ENCODE measurements at places on chromosomes 5 and 9. TPM values are rescaled to one million over a fixed set of nuclear protein-coding genes. Genes with fewer than 3 reads are reported as not detected.

DNA sequence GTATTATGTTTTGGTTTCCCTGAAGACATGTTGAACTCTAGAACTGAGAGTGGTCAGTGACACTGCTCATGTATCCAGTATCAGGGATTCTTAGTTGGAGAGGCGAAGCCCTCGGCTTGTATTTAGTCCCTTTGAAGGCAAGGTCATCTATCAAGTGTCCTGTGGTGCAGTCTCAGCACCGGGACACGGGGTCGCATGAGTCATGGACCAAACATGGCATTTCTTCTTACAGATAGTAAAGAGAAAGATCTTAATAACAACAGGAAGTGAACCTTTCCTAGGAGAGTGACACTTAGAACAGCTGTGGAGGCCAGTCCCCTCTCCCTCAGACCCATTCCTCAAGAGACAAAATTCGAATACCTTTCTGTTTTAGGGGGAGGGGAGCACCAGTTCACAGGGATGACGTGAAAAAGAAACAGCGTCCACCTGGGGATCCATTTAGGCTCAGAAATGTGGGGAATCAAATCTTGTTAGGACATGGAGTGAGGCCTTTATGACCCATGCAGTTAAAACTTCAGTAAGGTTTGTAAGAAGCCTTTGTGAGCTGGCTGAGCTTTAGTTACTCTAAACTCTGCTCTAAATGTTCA is 86.5 kb downstream of the ADGRV1 start:
- no peaks in the 10 kb centered on the region for H3K36me3 ChIP-seq
- DNase-seq: peak; percentile 37
- H3K4me1 ChIP-seq: no peaks in the 10 kb centered on the region

DNA sequence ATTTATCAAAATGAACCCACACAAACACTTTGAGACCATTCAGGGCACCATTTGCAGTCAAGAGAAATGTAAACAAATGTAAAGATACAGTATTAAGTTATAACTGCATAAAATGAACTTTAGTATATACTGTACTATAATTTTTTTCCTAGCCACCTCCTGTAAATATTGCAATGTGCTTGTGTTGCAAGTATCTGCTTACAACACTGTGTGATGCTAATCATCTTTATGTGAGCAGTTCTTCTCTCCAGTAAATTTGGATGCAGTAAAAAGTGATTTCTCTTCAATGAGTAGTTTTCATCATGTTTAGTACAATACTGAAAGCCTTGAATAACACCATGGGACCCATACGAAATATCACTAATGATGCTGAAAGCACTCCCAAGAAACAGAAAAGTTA is 9.4 kb downstream of the G3BP1 start:
- no peaks in the 10 kb centered on the region for H3K27me3 ChIP-seq
- no peak overlapping the region for H3K27ac ChIP-seq
- H3K4me3 ChIP-seq: no peak overlapping the region
- H3K36me3 ChIP-seq: peaks cover 2% of the 10 kb centered on the region
- H3K4me1 ChIP-seq: peaks cover 91% of the 10 kb centered on the region

GRCh38 chr9:95607507-95607906 is 90.7 kb upstream of the PTCH1 start:
- no peaks in the 10 kb centered on the region for H3K36me3 ChIP-seq
- H3K4me1 ChIP-seq: 0 out of 2 replicates have a peak, but pooled peaks cover 6% of the 10 kb centered on the region
- DNase-seq: no peak
- no peak overlapping the region for H3K27ac ChIP-seq

DNA sequence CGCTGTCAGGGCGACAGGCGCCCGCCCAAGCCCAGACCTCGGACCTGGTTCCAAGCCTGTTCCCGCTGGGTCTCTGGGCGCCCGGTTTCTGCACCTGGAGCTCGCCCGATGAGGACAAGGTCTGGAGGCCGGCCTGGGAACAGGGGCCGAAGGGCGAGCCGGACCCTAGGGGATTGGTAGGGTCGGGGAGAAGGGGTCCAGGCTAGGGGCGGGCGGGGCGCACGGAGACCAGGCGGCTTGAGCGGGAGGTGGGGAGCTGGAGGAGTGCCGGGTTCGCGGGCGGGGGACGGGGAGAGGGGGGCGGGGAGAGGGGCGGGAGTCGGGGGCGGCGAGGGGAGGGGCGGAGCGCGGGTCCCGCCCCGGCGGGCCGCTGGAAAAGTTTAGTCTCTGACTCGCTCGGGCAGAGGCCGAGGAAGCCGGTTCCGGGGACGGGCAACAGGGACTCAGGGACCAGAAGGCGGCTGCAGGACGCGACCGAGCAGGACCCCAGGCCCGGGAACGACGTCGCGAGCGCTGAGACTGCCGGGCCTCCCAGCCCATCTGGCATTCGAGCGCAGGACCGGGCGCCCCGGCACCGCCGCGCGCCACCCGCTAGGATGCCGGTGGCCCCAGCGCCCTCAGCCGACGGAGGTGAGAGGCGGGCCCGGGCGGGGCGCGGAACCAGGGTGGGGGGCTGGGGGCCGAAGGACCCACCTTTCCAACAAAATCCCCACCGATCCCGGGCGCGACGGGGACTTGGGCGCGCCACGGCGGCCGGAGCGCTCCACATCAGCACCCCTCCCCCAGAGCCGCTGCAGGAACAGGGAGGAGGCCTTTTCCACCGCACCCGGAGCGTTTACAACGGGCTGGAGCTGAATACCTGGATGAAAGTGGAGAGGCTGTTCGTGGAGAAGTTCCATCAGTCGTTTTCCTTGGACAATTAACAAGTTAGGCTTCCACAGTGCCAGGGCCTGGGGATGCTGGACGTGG is at the start of gene S1PR3:
Gene S1PR3 (plus strand): TSS at position 403 of the 969 bp plus-strand sequence. CDS start 9,733 bp downstream, outside the sequence.
- no peak within 1 kb of the TSS for H3K27ac ChIP-seq
- H3K4me3 ChIP-seq: peak within 1 kb of the TSS; percentile 59
- DNase-seq: no peak
- H3K4me1 ChIP-seq: peaks cover 11% of the 10 kb centered on the region
- no peaks in the 10 kb centered on the region for H3K36me3 ChIP-seq

DNA sequence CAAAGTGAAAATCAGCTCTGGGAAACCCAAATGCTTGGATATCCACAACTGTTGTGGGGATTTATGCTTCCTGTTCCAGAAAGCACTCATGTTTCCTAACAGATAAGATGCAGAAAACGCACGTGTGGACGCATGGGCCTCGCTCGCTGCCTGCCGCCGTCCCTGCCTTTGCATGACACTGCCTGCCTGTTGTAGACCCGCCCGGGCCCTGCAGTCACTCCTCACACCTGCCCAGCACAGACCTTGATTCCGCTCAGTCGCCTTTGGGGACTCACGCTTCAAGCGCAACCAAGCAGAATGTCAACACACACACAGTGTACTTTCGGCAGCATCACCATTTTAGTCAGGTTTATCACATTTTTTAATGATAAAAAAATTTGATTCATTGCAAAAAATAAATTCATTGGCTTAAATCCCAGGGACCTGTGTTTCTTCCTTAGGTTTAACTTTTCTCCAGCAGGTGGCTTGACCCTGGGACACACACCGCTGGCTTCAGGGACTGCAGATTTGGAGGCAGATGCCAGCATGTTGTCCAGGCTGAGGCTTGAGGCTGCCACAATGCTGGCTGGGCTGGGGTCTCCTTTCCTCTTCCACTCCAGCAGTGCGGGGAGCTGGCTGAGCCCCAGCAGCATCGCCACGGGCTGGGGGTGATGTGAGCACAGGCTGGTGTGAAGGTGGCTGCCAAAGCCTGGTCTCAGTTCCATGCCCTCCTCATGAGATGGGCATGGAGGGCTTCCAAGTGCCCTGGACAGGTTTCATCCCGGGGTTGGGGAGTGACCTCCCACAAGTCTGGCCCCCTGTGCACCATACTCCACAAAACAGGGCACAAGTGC is 416.9 kb upstream of the IRX4 start:
- no peaks in the 10 kb centered on the region for H3K36me3 ChIP-seq
- no peak overlapping the region for H3K27ac ChIP-seq
- H3K4me1 ChIP-seq: no peaks in the 10 kb centered on the region
- no peak overlapping the region for H3K4me3 ChIP-seq
- DNase-seq: no peak

- no peak for DNase-seq
- no peaks in the 10 kb centered on the region for H3K36me3 ChIP-seq
- no peaks in the 10 kb centered on the region for H3K4me1 ChIP-seq
- no peak overlapping the region for H3K4me3 ChIP-seq
- H3K27ac ChIP-seq: no peak overlapping the region
These were observed 318.4 kb downstream of the IRX2 start for GRCh38 chr5:2433086-2433485.

Gene SLCO6A1
- not detected for total RNA-seq

DNA sequence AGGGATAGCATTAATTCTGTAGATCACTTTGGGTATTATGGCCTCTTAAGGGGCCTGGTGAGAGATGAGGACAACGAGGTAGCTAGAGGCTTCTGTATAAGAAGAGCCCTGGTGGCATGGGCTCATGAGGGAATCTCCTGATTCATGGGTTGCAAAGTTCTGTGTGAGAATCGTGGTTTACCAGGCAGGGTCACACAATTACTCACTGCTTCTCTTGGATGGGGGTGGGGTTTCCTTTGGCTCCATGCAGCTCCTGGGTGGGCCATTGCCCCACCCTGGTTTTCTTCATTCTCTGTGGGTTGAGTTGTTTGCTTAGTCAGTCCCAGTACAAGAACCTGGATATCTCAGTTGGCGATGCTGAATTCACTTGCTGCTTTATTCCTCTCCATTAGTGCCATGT is 30.9 kb upstream of the TNFSF15 start:
- H3K4me3 ChIP-seq: no peak overlapping the region
- peaks cover 4% of the 10 kb centered on the region for H3K27me3 ChIP-seq
- no peaks in the 10 kb centered on the region for H3K36me3 ChIP-seq
- H3K27ac ChIP-seq: no peak overlapping the region
- H3K4me1 ChIP-seq: no peaks in the 10 kb centered on the region

DNA sequence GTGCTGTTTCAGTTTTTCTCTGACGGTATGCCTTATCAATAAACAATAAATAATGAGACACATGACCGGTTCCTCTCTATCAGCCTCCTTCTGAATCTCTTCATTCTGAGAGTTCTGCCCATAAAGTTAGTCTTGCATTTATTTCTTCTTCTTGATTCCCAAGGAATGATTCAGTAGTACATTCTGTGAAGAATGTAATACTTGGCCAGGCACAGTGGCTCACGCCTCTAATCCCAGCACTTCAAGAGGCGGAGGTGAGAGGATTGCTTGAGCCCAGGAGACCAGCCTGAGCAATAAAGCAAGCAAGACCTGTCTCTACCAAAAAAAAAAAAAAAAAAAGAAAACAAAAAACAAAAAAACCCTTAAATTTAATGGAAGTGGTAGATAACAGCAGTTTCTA is 53.9 kb downstream of the PAM start:
- no peaks in the 10 kb centered on the region for H3K27me3 ChIP-seq
- no peak overlapping the region for H3K4me3 ChIP-seq
- no peaks in the 10 kb centered on the region for H3K36me3 ChIP-seq
- no peak for DNase-seq
- no peaks in the 10 kb centered on the region for H3K4me1 ChIP-seq

Gene PCDHGA10
- total RNA-seq: 0.18 TPM

Gene PCDHAC2
- total RNA-seq: not detected

DNA sequence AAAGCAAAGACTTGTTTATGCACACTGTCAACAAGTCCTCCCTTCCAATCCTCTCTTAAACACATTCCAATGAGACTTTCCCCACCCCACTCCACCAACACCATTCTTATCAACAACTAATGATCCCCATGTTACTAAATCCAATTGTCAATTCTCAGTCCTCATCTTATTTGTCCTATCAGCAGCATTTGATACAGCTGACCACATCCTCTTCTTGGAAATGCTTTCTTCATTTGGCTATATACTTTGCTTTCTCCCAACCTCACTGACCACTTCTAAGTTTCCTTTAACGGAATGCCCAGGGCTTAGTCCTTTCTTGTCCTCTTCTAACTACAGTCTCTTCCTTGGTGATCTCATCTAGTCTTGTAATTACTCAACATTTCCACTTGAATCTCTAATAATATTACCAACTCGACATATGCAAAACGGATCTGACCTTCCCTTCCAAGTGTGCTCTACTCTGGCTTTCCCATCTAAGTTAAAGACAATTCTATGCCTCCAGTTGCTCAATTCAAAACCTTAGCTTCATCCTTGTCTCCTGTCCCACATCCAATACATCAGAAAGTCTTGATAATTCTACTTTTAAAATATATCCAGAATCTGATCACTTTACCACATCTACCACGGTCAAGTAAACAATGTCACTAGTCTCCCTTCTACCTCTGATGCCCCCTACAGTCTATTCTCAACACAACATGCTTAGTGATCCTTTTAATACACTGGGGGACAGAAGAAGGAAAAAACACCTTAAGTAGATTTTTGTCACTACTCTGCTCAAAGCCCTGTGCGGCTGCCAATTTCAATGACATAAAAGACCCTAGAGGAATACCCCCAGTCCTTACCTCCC is 25.5 kb downstream of the AGTPBP1 start:
- no peak overlapping the region for H3K4me3 ChIP-seq
- H3K27ac ChIP-seq: no peak overlapping the region
- H3K4me1 ChIP-seq: 0 out of 2 replicates have a peak, but pooled peaks cover 7% of the 10 kb centered on the region
- H3K27me3 ChIP-seq: no peaks in the 10 kb centered on the region
- no peak for DNase-seq
- no peaks in the 10 kb centered on the region for H3K36me3 ChIP-seq

Gene KDM4C
- 22.1 TPM for total RNA-seq

DNA sequence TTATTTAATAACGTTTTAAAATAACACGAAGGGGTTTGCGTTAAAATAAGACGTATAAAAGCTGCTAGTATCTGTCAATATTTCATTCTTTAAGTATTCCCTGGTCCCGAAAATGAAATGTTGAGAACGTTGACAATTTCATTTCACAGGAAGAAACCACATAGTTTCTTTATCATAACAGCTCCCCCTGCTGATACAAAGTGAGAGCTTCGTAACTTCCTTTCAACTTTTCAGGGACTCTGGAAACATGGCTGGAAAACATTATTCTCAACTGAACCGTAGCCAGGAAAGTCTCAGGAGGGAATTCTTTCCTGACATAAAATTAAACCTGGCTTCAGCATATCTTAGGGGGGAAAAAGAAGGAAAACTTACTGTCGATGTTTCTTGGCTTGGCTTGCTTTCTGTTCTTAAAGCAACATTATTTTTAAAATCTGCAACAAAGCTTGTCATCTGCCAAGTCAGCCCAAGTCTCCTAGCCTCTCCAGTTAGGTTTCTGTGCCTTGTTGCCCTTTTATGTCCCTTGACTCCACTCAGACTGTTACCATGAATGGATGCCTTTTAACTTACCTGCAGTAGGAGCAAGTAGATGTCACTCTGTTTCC is 122.9 kb upstream of the DAB2 start:
- H3K27me3 ChIP-seq: no peaks in the 10 kb centered on the region
- no peaks in the 10 kb centered on the region for H3K4me1 ChIP-seq
- no peaks in the 10 kb centered on the region for H3K36me3 ChIP-seq
- peak; percentile 41 for DNase-seq
- no peak overlapping the region for H3K27ac ChIP-seq
- no peak overlapping the region for H3K4me3 ChIP-seq
